ENCODE measurements at places on chromosomes 11 and 22. TPM values are rescaled to one million over a fixed set of nuclear protein-coding genes. Genes with fewer than 3 reads are reported as not detected.

The GLB1L3 gene
- 15.6 TPM for total RNA-seq

The OPCML gene
- 0.16 TPM for total RNA-seq

The HARBI1 gene
- 12.9 TPM for total RNA-seq

GRCh38 chr22:40748388-40749355, 69.4 kb downstream of the MCHR1 start:
- H3K27ac ChIP-seq, result peak overlapping the region; percentile 83
- no peaks in the 10 kb centered on the region for H3K27me3 ChIP-seq
- H3K36me3 ChIP-seq, result no peaks in the 10 kb centered on the region
- H3K4me1 ChIP-seq, result peaks cover 26% of the 10 kb centered on the region
- no peak for DNase-seq
- H3K4me3 ChIP-seq, result no peak overlapping the region

GRCh38 chr11:119739021-119739703, 10.2 kb upstream of the NECTIN1 start:
- peaks cover 5% of the 10 kb centered on the region for H3K4me1 ChIP-seq
- no peak for DNase-seq
- H3K4me3 ChIP-seq, result no peak overlapping the region
- H3K36me3 ChIP-seq, result no peaks in the 10 kb centered on the region
- H3K27me3 ChIP-seq, result no peaks in the 10 kb centered on the region
- H3K27ac ChIP-seq, result no peak overlapping the region

- H3K27me3 ChIP-seq, result no peaks in the 10 kb centered on the region
- peaks cover 30% of the 10 kb centered on the region for H3K4me1 ChIP-seq
- H3K4me3 ChIP-seq, result peak overlapping the region; percentile 53
- DNase-seq, result peak; percentile 73
- no peaks in the 10 kb centered on the region for H3K36me3 ChIP-seq
- peak overlapping the region; percentile 63 for H3K27ac ChIP-seq
These were observed 902 bp downstream of the RASGRP2 start for GRCh38 chr11:64742889-64743590.

GRCh38 chr11:4068962-4069361, 25.6 kb upstream of the RRM1 start:
- no peaks in the 10 kb centered on the region for H3K36me3 ChIP-seq
- H3K27me3 ChIP-seq, result no peaks in the 10 kb centered on the region
- DNase-seq, result no peak
- H3K4me1 ChIP-seq, result no peaks in the 10 kb centered on the region

Measured in testis (tissue), 5 donors.